ENCODE measurements at places on chromosomes 2 and 18.

- DNase-seq: peak; percentile 19
These were observed 414.2 kb upstream of the CHST9 start for GRCh38 chr18:27599202-27599829.

GRCh38 chr18:79680100-79680879 lies 687 bp downstream of the CTDP1 start:
- no peak for DNase-seq

DNA sequence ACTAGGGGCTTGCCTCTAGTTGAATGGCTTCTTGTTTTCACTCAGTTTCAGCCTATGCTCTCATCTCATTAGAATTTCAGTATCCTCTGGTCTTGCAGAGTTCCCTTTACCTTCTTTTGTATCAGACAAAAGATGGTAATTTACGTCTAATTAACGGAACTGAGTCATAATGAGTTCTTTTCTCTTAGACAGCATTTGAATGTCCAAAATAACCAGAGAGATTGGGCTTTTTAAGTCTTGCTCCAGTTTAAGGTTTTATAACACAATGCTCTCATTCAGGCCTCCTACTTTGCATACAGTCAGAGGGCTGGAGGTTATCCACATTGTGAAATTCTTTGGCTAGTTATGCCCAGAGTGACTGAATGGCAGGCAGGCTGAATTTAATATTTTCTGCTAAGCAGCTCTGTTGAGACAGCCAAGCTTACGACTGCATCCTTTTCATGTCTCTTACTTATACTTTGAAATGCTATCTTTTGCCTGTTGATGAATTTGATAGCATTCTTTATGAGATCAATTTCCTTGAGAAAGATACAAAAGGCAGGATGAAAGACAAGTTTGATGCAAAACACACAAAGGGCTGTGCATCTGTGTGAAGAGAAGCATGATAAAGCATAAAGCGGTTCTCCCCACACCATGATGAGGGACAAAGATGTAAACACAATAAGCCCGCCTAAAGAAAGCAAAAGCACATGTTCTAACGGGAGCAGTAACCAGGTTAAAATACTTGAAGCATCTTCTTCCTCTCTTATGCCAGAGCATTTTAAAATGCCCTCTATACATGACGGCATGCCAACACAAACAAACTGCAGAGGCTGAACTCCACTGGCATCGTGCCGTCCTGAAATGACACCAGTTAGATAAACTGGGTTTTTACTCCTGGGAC lies 90.0 kb downstream of the CDH2 start:
- DNase-seq: no peak

DNA sequence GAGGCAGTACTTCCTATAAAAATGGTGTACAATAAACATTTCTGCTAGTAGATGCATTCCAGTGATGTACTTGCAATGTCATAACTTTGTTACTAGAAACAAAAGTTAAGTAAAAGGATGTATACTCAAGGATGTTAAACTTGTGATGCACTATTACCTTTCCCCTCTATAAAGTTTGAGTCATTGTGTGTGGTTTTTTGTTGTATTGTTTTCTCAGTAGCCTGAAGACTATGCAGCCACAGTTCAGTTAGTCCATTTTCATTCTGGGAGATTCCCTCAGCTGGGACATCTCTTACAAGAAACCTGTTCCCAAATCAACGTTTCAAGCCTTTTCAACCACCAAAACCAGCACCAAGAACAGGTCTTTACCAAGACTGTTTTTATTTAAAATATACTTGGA lies 5.6 kb downstream of the ATP5MC3 start:
- DNase-seq: no peak

- no peak for DNase-seq
These were observed 122.7 kb downstream of the DNER start for GRCh38 chr2:229591611-229592010.

GRCh38 chr2:63555931-63556330 lies 32.3 kb downstream of the WDPCP start:
- no peak for DNase-seq

DNA sequence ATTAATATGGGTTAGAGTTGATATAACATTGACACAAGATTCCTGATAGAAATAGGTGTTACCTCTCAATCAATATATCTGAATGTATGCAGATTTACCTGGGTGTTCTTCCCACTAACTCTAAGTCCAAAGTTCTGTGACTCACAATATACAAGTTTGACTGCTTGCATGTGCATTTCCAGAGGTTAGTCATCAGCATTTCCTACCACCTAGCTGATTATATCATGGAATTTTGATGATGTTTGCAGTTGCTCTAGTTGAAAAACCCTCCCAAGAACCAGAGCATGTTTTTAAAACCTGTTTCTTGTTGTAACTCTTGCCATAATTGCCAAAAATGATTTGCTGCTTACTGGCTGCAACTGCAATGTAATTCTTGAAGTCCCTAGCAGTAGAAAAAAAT lies 15.0 kb upstream of the DSG1 start:
- no peak for DNase-seq

DNA sequence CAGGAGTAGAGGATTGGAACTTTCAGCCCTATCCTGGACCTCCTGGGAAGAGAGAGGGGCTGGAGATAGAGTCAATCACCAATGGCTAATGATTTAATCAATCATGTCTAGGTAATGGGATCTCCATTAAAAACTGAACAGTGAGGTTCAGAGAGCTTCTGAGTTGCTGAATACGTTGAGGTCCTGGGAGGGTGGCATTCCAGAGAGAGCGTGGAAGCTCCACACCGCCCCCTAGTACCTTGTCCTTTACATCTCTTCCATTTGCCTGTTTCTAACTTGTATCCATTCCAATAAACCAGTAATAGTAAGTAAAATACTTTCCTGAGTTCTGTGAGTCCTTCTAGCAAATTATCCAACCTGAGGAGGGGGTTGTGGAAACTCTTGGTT lies 101.7 kb downstream of the B3GNT2 start:
- no peak for DNase-seq

DNA sequence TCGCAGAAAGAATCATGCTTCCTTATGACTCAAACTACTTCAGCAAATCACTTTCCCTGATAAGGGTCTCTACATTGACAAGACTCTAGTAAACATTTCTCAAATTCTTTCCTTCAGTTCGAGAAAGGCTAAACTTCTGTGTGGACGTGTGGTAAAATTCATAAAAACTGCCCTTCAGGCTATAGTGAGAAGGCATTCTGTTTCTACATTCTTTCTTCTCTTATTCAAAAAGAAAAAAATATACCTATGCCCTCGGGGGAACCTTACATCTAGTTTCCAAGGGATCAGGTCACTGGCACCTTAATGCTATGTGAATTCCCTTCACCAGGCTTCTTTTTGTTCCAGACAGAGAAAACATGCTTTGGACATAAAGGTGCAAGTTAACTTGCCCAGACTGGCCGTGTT lies 4.9 kb downstream of the VIT start:
- no peak for DNase-seq

- DNase-seq: no peak
These were observed 710 bp downstream of the SEC11C start for GRCh38 chr18:59140302-59140885.

- DNase-seq: peak; percentile 59
These were observed 30.9 kb downstream of the MBP start for GRCh38 chr18:77101410-77102258.

DNA sequence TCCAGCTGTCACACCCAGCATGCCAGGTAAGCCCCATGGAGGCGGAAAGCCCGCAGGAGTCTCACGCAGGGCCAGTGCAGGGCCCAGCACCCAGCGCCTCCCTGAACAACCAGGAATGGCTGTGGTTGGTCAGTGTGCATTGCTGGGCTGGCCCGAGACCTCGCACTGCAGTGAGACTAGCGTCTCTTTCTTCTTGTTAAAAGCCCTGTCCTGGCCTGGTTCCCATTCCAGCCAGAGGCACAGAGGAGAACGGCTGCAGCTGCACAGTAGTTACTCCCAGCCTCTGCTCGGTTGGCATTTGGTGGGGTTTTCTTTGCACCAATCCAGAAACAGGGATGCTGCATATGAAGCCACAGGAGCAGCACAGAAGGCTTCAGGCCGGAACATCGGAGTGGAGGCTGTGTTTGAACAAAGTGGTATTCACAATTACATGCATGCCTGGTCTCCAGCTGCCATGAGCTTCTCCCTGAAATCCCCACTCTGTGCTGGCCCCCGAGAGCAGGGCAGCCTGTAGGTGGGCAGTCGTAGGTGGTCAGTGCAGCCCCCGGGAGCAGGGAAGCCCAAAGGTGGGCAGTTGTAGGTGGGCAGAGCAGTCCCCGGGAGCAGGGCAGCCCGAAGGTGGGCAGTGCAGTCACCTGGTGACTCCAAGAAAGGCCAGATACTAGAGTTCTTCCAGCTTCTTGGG lies 163.7 kb upstream of the PXDN start:
- no peak for DNase-seq

DNA sequence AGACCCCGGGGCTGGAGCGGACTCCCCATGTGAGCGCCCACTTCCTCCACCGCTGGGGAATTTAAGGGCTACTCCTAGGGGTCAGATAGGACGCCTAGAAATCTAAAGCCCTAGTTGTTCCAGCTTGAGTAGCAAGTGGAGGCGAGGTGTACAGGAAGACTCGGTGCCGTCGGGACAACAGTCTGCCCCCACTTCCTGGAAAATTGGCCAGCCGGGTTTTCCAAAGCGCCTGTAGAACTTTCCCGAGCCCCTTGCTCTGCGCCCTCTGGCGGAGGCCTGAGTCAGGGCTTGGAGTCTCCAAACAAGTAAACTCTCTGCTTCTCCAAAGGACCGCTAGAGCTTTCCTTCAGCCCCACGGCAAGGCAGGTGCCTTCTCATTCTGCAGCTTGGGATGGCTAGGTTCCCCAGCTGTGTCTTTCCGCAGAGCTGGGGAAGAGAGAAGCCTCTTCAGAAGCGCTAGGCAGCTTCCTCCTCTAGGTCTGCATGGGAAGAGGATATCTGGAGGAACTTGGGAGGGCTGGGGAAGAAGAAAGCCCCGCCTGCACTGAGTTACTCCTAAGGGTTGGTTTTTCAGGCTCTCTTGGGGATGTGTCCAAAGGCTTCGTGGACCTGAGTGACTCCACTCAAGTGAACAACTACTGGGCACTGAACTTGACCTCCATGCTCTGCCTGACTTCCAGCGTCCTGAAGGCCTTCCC lies 681 bp downstream of the SPR start:
- peak; percentile 66 for DNase-seq

- DNase-seq: no peak
These were observed 25.2 kb downstream of the ANKRD44 start for GRCh38 chr2:197285361-197285760.

GRCh38 chr18:4453874-4454536 lies 1.1 kb downstream of the DLGAP1 start:
- peak; percentile 19 for DNase-seq

DNA sequence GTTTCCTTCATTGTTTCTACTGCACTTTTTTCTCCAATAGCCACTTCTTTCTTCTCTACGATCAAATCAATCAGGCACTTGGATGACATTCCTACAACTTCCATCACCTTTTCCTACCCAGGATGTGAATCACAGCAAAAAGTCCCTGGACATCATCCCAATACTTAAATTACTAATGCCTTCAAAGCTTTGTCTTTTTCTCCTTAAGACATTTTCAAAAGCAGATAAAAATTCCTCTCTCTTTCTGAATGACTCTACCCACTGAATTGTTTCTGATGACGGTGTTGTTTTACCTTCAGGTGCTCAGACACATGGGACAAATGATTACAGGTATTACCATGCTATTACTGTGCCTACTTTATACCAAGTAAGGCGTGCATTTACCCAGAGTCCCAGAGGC lies 500.9 kb downstream of the FBXO15 start:
- DNase-seq: no peak

GRCh38 chr2:81528852-81529480 lies 1224.4 kb upstream of the LRRTM1 start:
- DNase-seq: peak; percentile 16

GRCh38 chr18:44914028-44914427 lies 233.3 kb downstream of the SETBP1 start:
- no peak for DNase-seq

GRCh38 chr2:85584354-85584856 lies at the start of gene VAMP5:
Gene VAMP5 (plus strand): TSS chr2:85584431. CDS start chr2:85584491, 60 bp downstream.
- no peak for DNase-seq

GRCh38 chr2:100409975-100410647 lies 7.4 kb downstream of the CHST10 start:
- no peak for DNase-seq

DNA sequence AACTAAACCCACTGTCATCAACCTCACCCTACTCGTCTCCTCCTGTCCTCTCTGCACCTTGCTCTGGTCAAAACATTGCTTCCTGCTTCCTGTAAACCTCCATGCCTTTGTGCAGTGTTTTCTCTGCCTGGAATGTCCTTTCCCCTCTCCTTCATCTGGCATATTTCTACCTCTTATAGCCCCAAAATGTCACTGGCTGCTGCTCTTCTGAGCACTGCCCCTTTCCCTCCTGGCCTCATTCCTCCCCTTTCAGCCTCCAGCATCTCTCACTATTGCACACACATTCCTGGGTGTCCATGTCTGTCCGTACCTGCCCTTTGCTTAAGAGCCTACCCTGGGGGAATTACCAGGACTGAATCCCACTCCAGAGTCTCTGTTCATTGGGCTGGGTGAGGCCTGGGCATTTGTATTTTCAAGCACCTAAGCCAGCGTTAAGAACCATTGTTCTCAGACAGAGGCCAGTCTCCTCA lies 84.9 kb downstream of the MOGAT1 start:
- no peak for DNase-seq

DNA sequence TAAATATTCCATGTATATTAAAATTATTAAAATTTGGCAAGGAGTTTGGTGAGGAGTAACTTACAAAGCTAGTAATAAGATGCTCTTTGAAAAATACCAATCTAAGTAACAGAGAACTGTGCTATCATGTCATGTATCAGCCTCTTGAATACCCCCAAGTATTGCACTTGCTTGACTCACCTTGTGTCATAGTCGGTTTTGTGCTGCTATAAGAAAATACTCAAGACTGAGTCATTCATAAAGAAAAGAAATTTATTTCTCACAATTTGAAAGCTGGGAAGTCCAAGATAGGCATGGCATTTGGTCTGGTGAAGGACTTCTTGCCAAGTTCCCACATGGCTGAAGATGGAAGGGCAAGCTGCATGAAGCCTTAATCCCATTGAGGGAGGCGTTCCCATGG lies 179.2 kb downstream of the MEMO1 start:
- no peak for DNase-seq

- DNase-seq: no peak
These were observed 204.0 kb downstream of the ZNF521 start for GRCh38 chr18:25147877-25148488.

DNA sequence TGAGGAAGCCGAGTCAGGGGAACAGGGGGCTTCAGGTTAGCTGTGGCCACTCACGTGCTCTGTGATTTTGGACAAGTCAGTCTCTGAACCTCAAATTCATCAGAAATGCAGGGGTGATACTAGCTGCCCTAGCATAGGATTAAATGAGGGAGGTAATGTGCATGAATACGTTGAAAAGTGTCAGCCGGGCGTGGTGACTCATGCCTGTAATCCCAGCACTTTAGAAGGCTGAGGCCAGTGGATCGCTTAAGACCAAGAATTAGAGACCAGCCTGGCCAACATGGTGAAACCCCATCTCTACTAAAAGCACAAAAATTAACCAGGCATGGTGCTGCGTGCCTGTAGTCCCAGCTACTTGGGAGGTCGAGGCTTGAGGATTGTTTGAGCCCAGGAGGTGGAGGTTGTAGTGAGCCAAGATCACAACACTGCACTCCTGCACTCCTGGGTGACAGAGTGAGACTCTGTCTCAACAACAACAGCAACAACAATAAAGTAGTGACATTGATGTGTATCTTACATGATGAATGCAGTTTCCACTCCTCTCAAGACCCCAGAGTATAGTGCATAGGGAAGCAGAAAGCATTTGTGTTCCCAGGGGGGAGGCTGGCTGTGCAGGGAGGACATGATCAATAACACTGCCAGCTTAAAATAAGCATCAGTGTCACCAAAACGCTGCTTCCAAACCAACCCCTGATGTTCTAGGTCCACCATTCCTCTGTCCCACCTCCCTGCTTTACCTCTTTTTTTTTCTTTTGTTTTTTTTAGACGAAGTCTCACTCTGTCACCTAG lies 68.8 kb downstream of the HNRNPLL start:
- no peak for DNase-seq

Data from GM13977 (cell line).